ENCODE measurements at places on chromosomes 7 and 10.
A peak's percentile ranks its signal among the peaks of the same experiment; 100 is the strongest.

DNA sequence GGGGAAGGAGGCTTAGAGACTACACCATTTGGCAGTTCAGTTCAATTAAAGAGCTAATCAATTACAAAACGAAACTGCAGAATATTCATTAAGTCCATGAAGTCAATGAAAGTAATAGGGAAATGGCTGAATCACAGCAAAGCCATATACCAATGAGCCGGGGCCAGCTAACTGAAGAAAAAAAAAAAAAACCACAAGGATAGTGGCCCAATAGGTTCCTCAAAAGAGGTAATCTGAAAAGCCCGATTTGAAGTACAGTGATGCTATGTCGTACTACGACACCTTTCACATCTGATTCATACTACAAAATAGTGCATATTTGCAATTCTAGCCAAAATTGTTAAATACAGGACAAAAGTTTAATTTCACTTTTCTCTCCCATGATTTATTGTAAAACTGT lies 2.5 kb downstream of the ARHGAP12 start:
- peaks cover 11% of the 10 kb centered on the region for H3K4me1 ChIP-seq
- DNase-seq, result no peak
- H3K4me3 ChIP-seq, result peak overlapping the region; percentile 74
- H3K36me3 ChIP-seq, result no peaks in the 10 kb centered on the region
- H3K27me3 ChIP-seq, result peaks cover 8% of the 10 kb centered on the region
- H3K27ac ChIP-seq, result no peak overlapping the region

- H3K36me3 ChIP-seq, result no peaks in the 10 kb centered on the region
- no peak overlapping the region for H3K27ac ChIP-seq
- no peaks in the 10 kb centered on the region for H3K27me3 ChIP-seq
Observed at GRCh38 chr7:3003936-3004335, 39.7 kb downstream of the CARD11 start.

- no peak for DNase-seq
- no peaks in the 10 kb centered on the region for H3K36me3 ChIP-seq
Observed at GRCh38 chr7:101669307-101669706, 40.2 kb upstream of the MYL10 start.

DNA sequence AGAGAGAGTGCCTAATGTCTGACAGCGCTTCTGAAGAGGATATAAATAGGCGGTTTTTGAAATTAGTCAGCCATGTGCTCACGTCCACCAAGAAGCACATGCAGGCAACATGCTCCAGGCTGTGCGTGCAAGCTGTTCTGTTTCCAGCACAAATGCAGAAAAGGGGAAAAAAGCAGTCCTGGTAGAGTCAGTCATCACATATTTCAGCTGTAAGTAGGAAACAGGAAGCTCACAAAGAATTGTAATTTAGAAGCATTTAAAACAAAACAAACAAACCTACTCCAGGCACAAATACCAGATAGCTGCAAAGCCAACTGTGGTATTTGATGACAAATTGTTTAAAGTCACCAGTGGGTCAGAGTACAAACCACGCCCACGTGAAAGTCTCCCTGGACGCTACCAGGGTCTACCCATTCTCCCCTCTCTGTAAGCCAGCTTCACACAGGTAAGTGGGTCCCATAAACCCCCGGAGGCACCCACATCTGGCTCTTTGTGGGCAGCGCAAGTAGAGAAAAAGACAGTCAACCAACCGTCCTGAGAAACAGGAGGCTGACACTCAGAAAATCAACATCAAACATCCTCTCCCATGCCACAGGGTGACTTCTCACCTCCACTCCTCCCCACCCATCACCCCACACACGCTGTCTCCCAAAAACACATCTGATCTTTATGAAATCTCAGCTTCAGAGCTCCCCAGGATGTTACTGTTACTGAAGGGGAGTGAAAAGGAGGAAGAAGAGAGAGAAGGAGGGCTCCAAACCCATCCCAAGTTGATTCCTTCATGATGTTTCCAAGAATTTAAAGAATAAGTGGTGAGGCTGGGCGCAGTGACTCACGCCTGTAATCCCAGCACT lies 186.4 kb downstream of the FAM107B start:
- H3K4me1 ChIP-seq, result peaks cover 12% of the 10 kb centered on the region
- H3K27ac ChIP-seq, result no peak overlapping the region
- DNase-seq, result no peak
- no peak overlapping the region for H3K4me3 ChIP-seq
- H3K36me3 ChIP-seq, result no peaks in the 10 kb centered on the region

DNA sequence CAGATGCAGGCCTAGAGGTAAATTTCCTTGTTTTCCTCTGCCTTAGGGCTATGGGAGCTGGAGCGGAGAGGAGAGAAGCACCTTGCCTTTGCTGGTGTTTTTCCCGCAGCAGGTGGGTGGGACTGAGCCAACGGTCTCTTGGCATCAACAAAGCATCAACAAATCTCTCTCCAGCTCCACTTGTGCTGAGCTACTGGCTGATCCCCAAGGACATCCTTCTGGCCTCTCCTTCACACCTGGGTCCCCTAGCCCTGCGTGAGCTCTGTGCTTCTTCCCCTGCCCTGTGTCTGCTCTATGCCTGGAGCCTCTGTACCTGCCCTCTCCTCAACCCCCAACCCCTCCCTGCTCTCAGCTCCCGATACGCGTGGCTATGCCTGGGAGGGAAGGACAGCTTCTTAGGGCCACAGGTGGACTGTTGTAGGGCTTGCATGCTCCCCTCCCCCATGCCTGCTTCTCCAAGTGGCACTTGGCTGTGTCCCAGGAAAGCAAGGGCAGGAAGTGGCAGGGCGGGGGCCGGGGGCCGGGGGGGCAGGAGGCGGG lies 3.2 kb upstream of the CLDN4 start:
- H3K27me3 ChIP-seq, result peaks cover 9% of the 10 kb centered on the region
- H3K36me3 ChIP-seq, result no peaks in the 10 kb centered on the region
- H3K27ac ChIP-seq, result no peak overlapping the region
- peaks cover 38% of the 10 kb centered on the region for H3K4me1 ChIP-seq
- H3K4me3 ChIP-seq, result no peak overlapping the region

- H3K4me3 ChIP-seq, result peak overlapping the region; percentile 45
- H3K27ac ChIP-seq, result no peak overlapping the region
- peak; percentile 82 for DNase-seq
- H3K36me3 ChIP-seq, result no peaks in the 10 kb centered on the region
Observed at GRCh38 chr7:54932818-54933543, 85.8 kb upstream of the EGFR start.

DNA sequence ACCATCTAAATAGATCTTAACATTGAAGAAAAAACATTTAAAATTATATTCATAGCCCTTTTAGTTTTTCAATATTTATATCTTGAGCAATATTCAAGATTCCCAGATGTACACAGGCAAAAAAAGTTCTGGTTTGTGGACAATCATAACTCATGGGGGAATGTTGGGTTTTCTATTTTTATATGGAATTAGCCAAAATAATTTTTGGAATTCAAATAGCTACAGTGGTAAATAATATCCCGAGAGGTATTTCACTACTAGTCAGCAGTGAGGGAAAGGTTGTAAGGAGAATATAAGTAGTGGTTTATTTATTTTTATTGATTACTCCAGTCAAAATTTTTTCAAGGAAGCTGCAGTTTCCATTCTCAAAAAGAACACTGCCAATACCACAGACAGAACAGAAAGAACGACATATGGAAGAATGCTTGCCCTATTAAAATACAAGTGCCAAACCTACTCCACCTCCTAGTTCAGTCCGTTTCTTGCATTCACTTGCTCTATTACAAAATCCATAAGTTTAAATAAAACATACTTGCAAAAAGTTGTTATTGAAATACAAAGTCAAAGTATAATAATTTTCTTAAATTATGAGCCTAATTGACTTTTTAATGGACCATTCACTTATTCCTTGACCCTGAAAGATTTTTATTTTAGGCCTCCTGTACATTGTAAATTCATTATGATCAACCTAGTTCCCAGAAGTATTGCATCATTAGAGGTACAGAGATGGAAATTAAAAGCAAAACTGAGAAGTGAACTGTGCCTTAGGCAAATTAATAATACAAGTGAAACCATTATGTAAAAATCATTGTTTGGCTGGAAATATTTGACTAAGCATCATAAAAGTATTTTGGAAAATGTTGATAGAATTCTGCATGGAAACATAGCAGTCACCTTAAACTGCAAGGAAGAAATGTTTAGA lies 533.2 kb downstream of the PARD3 start:
- H3K36me3 ChIP-seq, result no peaks in the 10 kb centered on the region
- no peak overlapping the region for H3K4me3 ChIP-seq
- no peak for DNase-seq
- no peaks in the 10 kb centered on the region for H3K27me3 ChIP-seq

DNA sequence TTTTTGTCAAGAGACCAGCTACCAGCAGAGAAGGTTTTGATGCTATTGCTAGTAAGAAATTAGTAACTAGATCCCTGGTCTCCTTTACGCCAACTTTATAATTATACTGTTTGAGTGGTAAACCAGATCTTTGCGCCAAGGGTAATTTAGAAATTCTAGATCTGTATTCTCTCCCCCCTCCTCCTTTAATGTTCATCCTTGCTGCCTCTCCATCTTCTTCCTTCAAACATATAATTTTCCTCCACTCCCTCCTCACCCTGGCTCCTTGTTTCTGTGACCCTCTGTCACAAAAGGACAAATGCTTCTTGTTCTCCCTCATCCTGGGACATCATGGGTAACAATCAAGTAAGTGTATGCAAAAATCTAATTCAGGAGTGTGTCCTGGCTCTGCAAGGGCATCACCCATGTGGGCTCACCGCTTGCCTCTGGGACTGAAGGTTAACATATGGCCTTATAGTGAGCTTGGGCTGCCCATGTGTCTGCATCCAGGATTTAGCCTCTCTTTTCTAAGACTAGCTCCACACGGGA lies 121.2 kb downstream of the BAMBI start:
- peaks cover 13% of the 10 kb centered on the region for H3K4me1 ChIP-seq
- H3K27ac ChIP-seq, result no peak overlapping the region
- no peak for DNase-seq
- H3K27me3 ChIP-seq, result no peaks in the 10 kb centered on the region
- H3K4me3 ChIP-seq, result no peak overlapping the region

GRCh38 chr10:14162629-14163344 lies 167.9 kb downstream of the FRMD4A start:
- no peaks in the 10 kb centered on the region for H3K36me3 ChIP-seq
- DNase-seq, result no peak
- no peaks in the 10 kb centered on the region for H3K27me3 ChIP-seq
- no peak overlapping the region for H3K27ac ChIP-seq
- peaks cover 18% of the 10 kb centered on the region for H3K4me1 ChIP-seq

- no peaks in the 10 kb centered on the region for H3K36me3 ChIP-seq
- H3K27me3 ChIP-seq, result no peaks in the 10 kb centered on the region
- H3K4me3 ChIP-seq, result no peak overlapping the region
Observed at GRCh38 chr10:1687190-1687589, 50.1 kb downstream of the ADARB2 start.

DNA sequence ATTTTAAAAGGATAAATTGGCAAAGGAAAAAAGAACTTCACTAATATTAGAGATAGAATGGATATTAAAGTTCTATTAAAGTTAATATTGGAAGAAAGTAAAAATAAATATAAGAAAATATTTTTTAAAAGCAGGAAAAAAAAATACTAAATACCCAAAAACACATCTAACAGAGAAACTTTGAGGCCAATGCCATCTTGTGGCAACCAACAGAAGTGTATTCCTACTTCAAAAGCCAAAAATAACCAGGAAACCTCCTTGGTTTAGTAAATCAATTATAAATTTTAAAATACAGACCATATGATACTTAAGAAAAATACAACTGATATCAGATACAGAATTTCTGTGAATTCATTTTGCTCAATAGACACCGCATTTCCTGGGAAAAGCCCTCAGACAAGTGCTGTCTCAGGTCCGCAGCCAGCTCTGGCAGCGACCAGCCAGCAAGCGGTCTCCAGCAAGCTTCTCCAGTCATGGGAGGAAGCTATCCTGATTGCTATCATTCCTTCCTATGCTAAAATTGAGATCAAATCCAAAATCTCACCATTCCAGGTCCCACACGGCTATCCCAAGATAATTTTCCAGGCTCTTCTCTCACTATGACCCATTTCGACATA lies 65.3 kb downstream of the LMBR1 start:
- no peak overlapping the region for H3K27ac ChIP-seq
- H3K4me1 ChIP-seq, result no peaks in the 10 kb centered on the region
- H3K27me3 ChIP-seq, result no peaks in the 10 kb centered on the region
- H3K36me3 ChIP-seq, result no peaks in the 10 kb centered on the region
- H3K4me3 ChIP-seq, result no peak overlapping the region
- DNase-seq, result peak; percentile 44

- H3K27ac ChIP-seq, result no peak overlapping the region
- DNase-seq, result peak; percentile 25
- H3K4me1 ChIP-seq, result no peaks in the 10 kb centered on the region
- no peaks in the 10 kb centered on the region for H3K27me3 ChIP-seq
- no peaks in the 10 kb centered on the region for H3K36me3 ChIP-seq
- no peak overlapping the region for H3K4me3 ChIP-seq
Observed at GRCh38 chr10:22573820-22574569, 140.4 kb downstream of the PIP4K2A start.

DNA sequence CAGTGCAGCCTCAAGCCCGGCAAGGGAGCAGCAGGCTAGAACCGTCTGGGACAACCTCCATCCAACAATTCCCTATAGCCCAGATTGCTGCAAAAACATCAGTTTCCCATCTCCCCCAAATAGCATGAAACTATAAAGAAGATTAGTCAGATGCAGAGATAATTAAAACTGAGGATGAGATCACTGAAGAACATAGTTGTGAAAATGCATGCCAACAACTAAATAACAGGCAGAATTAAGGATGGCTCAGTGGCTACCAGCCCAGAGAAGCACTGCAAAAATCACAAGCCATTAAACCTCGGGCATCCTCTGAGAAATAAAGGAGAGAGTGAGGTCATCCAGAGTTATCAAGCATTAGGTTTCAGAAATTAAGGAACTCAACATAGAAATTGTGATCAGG lies 427.1 kb downstream of the TNS3 start:
- no peak overlapping the region for H3K27ac ChIP-seq
- no peak overlapping the region for H3K4me3 ChIP-seq
- H3K27me3 ChIP-seq, result no peaks in the 10 kb centered on the region
- no peaks in the 10 kb centered on the region for H3K4me1 ChIP-seq
- no peak for DNase-seq

- no peaks in the 10 kb centered on the region for H3K36me3 ChIP-seq
- H3K4me1 ChIP-seq, result peaks cover 22% of the 10 kb centered on the region
- H3K27ac ChIP-seq, result no peak overlapping the region
- no peaks in the 10 kb centered on the region for H3K27me3 ChIP-seq
- DNase-seq, result no peak
Observed at GRCh38 chr7:410395-410910, 109.2 kb downstream of the PDGFA start.

Data from neural progenitor cell (in vitro differentiated cells).